IMR-90 (cell line): ENCODE measurements at places on chromosomes 4 and X. TPM values are rescaled to one million over a fixed set of nuclear protein-coding genes. Genes with fewer than 3 reads are reported as not detected.

- H3K4me3 ChIP-seq, result no peak overlapping the region
- H3K36me3 ChIP-seq, result no peaks in the 10 kb centered on the region
- peaks cover 2% of the 10 kb centered on the region; the same call in 1 of the 2 replicates for H3K4me1 ChIP-seq
- no peaks in the 10 kb centered on the region for H3K27me3 ChIP-seq
- H3K27ac ChIP-seq, result no peak overlapping the region
Measured at GRCh38 chr4:125547836-125548235, 233.1 kb downstream of the FAT4 start.

- no peak for DNase-seq
- peak overlapping the region; percentile 67 for H3K4me3 ChIP-seq
- peak overlapping the region; percentile 82 for H3K27ac ChIP-seq
- peaks cover 16% of the 10 kb centered on the region for H3K36me3 ChIP-seq
- H3K27me3 ChIP-seq, result no peaks in the 10 kb centered on the region
Measured at GRCh38 chr4:183445097-183445428, 627 bp downstream of the CDKN2AIP start.

DNA sequence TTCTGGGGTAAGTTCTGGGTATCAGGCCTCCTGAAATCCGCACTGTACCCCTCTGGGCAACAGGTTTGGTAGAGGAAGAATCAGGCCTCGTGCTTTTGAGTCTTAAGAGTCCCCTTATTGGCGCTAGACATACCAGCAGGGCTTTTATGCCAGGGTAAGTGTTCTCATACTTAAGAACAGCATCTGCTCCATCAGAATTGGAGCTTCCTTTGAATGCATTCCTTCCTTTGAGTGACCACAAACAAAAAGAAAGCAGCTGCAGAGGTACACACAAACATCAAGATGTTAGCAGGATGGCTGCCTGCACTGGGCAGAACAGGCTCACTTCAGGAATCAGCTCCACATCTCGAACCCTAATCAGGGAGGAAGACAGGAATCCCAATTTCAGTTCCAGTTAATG lies 156.8 kb downstream of the MGST2 start:
- no peaks in the 10 kb centered on the region for H3K27me3 ChIP-seq
- H3K36me3 ChIP-seq, result no peaks in the 10 kb centered on the region
- no peaks in the 10 kb centered on the region for H3K4me1 ChIP-seq

Gene AADAT
- 4.7 TPM in 2 replicates for total RNA-seq

GRCh38 chr4:41141900-41142299 lies 72.4 kb downstream of the APBB2 start:
- no peaks in the 10 kb centered on the region for H3K27me3 ChIP-seq
- no peak overlapping the region for H3K4me3 ChIP-seq
- H3K27ac ChIP-seq, result no peak overlapping the region
- DNase-seq, result peak; percentile 86
- peaks cover 28% of the 10 kb centered on the region for H3K4me1 ChIP-seq

- H3K27ac ChIP-seq, result no peak overlapping the region
- no peak overlapping the region for H3K4me3 ChIP-seq
- H3K27me3 ChIP-seq, result no peaks in the 10 kb centered on the region
- H3K36me3 ChIP-seq, result no peaks in the 10 kb centered on the region
Measured at GRCh38 chr4:33825685-33826084, 2418.6 kb downstream of the ARAP2 start.

- DNase-seq, result no peak
- no peaks in the 10 kb centered on the region for H3K4me1 ChIP-seq
- H3K4me3 ChIP-seq, result no peak overlapping the region
- H3K27ac ChIP-seq, result no peak overlapping the region
- H3K27me3 ChIP-seq, result no peaks in the 10 kb centered on the region
- peaks cover 5% of the 10 kb centered on the region; the same call in 1 of the 2 replicates for H3K36me3 ChIP-seq
Measured at GRCh38 chr4:153610623-153611376, 73.3 kb upstream of the TLR2 start.

- DNase-seq, result peak; percentile 4
- no peaks in the 10 kb centered on the region for H3K27me3 ChIP-seq
- H3K4me3 ChIP-seq, result no peak overlapping the region
- H3K4me1 ChIP-seq, result no peaks in the 10 kb centered on the region
- no peak overlapping the region for H3K27ac ChIP-seq
- no peaks in the 10 kb centered on the region for H3K36me3 ChIP-seq
Measured at GRCh38 chr4:32135642-32136041, 1415.5 kb downstream of the PCDH7 start.

Gene NHS
- 0.83 and 0.90 TPM in 2 replicates for total RNA-seq

- H3K4me3 ChIP-seq, result no peak overlapping the region
- no peaks in the 10 kb centered on the region; the same call in 1 of the 2 replicates for H3K4me1 ChIP-seq
- 0 out of 2 replicates have a peak, but pooled peaks cover 3% of the 10 kb centered on the region for H3K36me3 ChIP-seq
- no peak for DNase-seq
- no peak overlapping the region for H3K27ac ChIP-seq
Measured at GRCh38 chrX:53257166-53257565, 24.2 kb downstream of the IQSEC2 start.
